ENCODE measurements at places on chromosomes 1 and 21.

GRCh38 chr1:201404055-201404454 lies 4.9 kb upstream of the LAD1 start:
- no peak for DNase-seq

DNA sequence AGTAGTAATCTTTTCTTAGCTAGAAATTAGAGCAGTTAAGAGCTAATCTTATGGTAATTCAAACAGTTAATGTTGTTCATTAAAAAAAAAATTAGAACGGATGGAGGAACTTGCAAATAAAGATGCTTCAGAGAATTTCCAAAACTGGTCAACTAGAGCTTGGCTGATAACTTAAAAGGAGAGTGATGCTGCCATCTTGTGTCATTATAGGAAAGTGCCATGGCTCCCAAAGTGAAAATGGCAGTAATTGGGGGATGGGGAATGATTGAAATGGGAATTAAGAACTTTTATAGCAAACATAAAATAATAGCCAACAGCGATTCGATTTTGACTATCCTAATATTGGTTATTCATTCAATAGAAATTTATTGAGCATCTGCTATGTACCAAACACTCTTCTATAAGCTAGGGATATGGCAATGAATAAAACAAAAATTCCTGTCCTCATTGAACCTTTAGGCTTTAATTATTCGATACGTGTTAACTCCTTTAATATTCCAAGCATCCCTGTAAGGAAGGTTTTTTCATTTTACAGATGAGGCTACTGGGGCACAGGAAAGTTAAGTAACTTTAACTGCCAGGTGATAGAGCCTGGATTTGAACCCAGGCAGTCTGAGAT lies 5.7 kb upstream of the PLPP3 start:
- DNase-seq = no peak

DNA sequence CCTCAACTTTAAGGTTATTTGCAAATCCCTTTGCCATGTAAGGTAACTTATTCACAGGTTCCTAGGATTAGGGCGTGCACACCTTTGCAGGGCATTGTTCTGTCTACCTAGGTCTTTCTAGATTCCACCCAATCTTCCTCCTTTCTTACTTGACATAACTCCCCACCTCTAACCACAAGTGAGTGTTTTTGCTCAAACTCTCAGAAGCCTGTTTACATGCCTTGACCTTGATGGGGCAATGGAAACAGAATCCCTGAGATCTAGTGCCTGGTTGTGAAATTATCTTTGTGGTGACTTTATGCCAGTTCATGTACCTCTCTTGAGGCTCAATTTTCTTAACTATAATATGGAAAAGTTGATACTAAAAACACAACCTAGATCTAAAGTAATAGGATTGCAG lies 296.6 kb downstream of the TTLL7 start:
- no peak for DNase-seq

DNA sequence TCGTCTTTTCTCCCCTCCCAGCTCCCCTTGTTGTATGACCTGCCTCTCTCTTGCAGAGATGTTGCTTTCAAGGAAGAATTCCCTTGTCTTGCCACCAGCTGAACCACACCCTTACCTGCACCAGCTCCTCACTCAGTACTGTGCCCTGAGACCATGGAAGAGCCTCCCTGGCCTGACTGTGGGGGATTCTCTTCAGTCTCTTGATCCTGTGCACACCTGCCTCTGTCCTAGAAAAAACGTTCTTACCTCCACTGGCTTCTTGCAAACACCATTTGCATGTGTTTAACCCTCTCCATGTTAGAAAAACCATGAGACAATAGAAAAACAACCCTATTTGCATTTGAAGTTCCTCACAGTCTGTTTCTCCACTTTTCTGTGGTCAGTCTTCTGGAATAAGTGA lies 43.3 kb upstream of the FCRL4 start:
- DNase-seq = no peak

- no peak for DNase-seq
Observed at GRCh38 chr21:18249672-18250071, 5.0 kb downstream of the CHODL start.

DNA sequence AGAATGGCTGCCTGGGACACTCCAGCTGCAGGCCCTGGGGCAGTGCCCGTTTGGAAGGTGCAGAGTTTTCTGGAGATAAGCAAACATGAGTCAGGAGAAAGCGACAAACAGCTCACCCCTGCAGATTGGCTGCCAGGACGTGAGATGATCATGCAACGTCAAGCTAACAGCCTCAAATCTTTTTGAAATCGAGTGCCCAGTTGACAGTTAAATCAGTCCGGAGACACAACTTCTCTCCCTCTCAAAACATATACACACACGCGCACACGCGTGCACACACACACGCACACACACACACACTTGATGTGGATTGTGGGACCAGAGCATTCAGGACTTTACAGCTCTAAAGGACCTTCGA lies 49.4 kb downstream of the TENT5C start:
- no peak for DNase-seq

DNA sequence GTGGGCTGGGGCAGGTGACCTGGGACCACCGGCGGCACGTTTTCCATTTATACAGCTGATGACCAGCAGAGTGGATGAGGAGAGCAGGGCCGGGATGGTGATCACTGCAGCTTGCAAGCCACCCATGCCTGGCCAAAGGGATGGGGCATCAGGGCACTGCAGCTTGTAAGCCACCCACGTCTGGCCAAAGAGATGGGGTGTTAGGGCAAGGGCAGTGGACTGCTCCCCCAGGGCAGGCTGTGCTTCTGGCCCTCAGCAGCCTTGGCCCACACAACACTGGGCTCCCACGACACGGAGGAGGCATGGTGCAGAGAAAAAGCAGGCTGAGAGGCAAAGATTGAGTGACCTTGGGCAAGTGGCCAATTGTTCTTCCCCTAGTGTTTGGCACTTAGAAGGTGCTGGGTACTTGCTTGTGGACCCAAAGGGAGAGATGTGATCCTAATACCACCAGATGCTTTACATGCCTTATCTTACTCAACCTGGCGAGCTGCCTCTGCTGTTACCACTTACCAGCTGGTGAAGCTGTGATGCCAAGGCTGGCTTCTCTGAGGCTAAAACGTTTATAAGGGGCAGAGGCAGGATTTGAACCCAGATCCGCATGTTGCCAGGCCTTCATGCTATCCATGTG lies 48.3 kb downstream of the TRIM62 start:
- no peak for DNase-seq
